ENCODE measurements at places on chromosomes 13 and 19. TPM values are rescaled to one million over a fixed set of nuclear protein-coding genes. Genes with fewer than 3 reads are reported as not detected.

Gene RDH8
- not detected for total RNA-seq

DNA sequence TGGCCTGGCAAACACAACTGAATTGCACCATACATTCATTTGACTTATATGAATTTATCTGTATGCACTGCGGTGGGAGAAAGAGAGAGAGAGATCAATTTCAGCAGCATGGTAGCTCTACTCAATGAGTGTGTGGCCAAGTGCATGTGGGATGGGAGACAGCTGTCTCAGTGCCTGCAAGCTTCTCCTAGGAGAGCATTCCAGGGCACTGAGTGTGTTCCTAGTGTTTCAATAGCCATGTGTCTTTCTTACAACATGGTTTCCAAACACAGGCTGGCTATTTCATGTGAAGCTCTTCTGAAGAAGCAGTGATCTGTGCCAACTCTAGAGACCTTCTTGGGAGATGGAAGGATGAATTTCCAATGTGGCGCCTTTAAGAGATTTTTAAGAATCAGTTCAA lies 43.5 kb downstream of the NEK5 start:
- DNase-seq, result no peak
- peaks cover 4% of the 10 kb centered on the region for H3K27me3 ChIP-seq
- H3K27ac ChIP-seq, result no peak overlapping the region

DNA sequence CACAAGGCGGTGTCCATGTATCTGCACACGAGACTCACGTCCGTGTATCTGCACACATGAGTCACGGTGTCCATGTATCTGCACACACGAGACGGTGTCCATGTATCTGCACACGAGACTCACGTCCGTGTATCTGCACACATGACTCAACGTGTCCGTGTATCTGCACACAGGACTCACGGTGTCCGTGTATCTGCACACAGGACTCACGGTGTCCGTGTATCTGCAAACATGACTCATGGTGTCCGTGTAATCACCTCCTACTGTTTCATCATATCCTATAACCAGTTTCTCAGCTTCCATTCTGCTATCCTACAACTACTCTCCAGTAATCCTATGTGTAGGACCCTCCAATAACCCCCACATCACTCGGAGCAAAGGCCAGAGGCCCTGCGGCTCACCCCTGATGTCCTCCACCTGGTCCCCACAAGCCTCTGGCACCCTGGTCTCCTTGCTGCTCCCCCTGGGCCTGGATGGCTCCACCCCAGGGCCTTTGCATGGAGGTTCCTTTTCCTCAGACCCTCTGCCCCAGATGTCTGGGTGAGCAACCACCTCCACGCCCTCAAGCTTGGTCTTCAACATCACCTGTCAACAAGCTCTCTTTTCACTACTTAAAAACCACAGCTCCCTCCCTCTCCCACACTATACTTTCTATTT lies 2.5 kb upstream of the TMEM255B start:
- DNase-seq, result no peak
- H3K4me3 ChIP-seq, result no peak overlapping the region
- H3K36me3 ChIP-seq, result no peaks in the 10 kb centered on the region
- no peak overlapping the region for H3K27ac ChIP-seq
- H3K27me3 ChIP-seq, result peaks cover 31% of the 10 kb centered on the region

Gene SYCN
- not detected for total RNA-seq

GRCh38 chr13:112876305-112877000 lies 92.6 kb upstream of the MCF2L start:
- no peak overlapping the region for H3K27ac ChIP-seq
- H3K36me3 ChIP-seq, result peaks cover 5% of the 10 kb centered on the region
- no peaks in the 10 kb centered on the region for H3K4me1 ChIP-seq
- no peaks in the 10 kb centered on the region for H3K27me3 ChIP-seq

- no peak overlapping the region for H3K4me3 ChIP-seq
- H3K36me3 ChIP-seq, result peaks cover 1% of the 10 kb centered on the region
- DNase-seq, result no peak
- H3K4me1 ChIP-seq, result no peaks in the 10 kb centered on the region
Measured at GRCh38 chr19:28764066-28764465, 448.9 kb downstream of the UQCRFS1 start.

- peaks cover 5% of the 10 kb centered on the region for H3K36me3 ChIP-seq
- H3K4me3 ChIP-seq, result no peak overlapping the region
- no peak overlapping the region for H3K27ac ChIP-seq
- DNase-seq, result no peak
- H3K27me3 ChIP-seq, result peaks cover 23% of the 10 kb centered on the region
Measured at GRCh38 chr13:31807090-31807541, 67.8 kb downstream of the RXFP2 start.

DNA sequence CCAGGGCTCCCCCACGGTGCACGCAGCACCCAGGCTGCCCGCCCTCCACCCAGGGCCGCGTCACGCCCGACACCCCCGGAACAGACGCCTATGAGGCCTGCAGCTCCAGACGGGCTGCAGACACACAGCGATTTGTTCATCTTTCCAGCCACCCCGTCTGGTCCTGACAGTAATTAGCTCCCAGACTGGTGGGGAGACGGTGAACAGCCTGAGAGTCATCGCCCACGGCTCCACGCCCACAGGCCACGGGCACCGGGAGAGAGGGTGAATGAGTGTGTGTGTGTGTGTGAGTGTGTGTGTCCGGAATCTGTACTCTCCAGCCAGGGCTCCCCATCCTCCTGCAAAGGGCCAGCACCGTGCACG lies 18.1 kb downstream of the GADD45B start:
- H3K36me3 ChIP-seq, result no peaks in the 10 kb centered on the region
- H3K4me1 ChIP-seq, result peaks cover 70% of the 10 kb centered on the region
- H3K4me3 ChIP-seq, result peak overlapping the region; percentile 61
- peak overlapping the region; percentile 99 for H3K27ac ChIP-seq
- no peak for DNase-seq

DNA sequence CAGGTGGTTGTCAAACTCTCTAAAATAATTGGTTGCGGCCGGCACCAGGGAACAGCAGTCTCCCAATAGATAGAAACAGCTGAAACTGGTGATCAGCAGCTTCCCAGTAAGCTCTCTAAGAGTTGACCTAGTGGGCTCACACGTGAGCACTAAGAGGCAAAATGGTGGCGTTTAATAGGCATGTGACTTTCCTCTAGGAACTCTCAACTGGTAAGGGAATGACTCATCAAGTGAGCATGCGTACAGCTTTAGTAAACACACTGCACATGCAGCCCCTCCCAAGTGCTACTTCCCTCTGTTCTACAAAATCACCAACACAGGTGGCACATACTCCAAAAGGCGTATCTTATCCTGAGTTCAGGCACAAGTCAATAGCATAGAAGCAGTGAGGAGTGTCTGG lies 41.7 kb downstream of the TNFSF11 start:
- DNase-seq, result no peak
- no peaks in the 10 kb centered on the region for H3K36me3 ChIP-seq
- no peaks in the 10 kb centered on the region for H3K4me1 ChIP-seq
- H3K4me3 ChIP-seq, result no peak overlapping the region

- H3K36me3 ChIP-seq, result no peaks in the 10 kb centered on the region
- peaks cover 24% of the 10 kb centered on the region for H3K4me1 ChIP-seq
- H3K27me3 ChIP-seq, result no peaks in the 10 kb centered on the region
- DNase-seq, result no peak
Measured at GRCh38 chr13:66341635-66342377, 888.3 kb downstream of the PCDH9 start.

Gene C19orf81
- 4.3 TPM for total RNA-seq

- H3K36me3 ChIP-seq, result peaks cover 41% of the 10 kb centered on the region
- H3K27ac ChIP-seq, result no peak overlapping the region
- no peaks in the 10 kb centered on the region for H3K27me3 ChIP-seq
- DNase-seq, result no peak
- no peaks in the 10 kb centered on the region for H3K4me1 ChIP-seq
Measured at GRCh38 chr19:17159466-17160393, 55.4 kb upstream of the USE1 start.

- no peak for DNase-seq
- no peak overlapping the region for H3K4me3 ChIP-seq
- H3K4me1 ChIP-seq, result no peaks in the 10 kb centered on the region
Measured at GRCh38 chr13:92984151-92984550, 242.5 kb upstream of the GPC6 start.

- no peak for DNase-seq
- H3K36me3 ChIP-seq, result no peaks in the 10 kb centered on the region
- H3K27me3 ChIP-seq, result no peaks in the 10 kb centered on the region
- no peak overlapping the region for H3K4me3 ChIP-seq
- H3K27ac ChIP-seq, result no peak overlapping the region
Measured at GRCh38 chr13:90824032-90824431, 523.5 kb upstream of the MIR17HG start.

DNA sequence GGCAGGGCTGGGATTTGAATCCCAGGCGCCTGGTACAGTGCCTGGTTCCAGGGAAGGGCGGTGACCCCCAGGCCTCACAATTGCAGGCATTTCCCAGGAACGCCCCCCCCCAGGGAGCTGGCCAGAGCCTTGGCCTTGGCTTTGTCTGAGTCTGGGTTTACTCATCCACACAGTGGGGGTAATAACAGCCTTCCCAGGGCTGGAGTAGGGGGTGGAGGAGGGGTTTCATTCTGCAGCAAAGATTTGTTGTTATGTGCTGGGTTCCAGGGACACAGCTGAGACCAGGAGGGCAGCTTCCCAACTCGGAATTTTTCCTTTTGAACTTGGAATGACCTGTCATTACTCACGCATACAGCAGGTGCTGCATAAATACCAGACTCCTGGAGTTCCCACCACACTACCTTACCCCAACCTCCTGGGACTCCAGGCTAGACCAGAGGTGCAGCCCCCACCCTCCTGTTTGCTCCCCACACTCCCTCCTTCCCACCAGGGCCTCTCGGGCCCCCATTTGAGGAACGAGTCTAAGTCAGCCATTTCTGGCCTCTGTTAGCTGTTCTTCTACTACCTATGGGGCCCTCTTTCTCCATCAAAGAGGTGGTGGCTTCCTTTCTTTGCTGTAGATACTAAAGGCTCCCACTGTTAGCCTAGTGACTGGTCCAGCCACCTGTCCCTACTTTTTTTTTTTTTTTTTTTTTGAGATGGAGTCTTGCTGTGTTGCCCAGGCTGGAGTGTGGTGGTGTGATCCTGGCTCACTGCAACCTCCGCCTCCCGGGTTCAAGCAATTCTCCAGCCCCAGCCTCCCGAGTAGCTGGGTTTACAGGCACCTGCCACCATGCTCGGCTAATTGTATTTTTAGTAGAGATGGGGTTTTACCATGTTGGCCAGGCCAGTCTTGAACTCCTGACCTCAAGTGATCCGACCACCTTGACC lies 1.6 kb upstream of the ADAMTS10 start:
- no peaks in the 10 kb centered on the region for H3K36me3 ChIP-seq
- no peak for DNase-seq
- H3K4me1 ChIP-seq, result peaks cover 47% of the 10 kb centered on the region
- peak overlapping the region; percentile 39 for H3K4me3 ChIP-seq

DNA sequence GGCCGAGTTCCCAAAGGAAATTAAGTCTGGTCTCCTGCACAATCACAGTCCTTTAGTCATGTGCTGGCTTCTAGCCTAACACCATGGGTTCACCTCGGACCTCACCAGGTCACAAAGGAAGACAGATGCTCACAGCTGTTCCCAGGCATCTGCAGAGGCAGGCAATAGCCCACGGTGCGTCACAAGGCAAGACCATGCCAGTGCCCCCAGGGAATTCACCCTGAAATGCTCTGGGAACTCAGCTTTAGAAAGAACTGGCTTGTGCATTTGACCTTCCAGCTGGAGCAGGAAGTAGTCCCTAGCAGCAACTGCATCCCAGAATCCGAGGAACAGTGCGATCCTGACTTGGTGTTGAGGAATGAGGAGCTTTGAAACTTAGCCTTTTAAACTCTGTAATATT lies 96.8 kb upstream of the WASF3 start:
- H3K27ac ChIP-seq, result no peak overlapping the region
- no peak overlapping the region for H3K4me3 ChIP-seq
- peaks cover 5% of the 10 kb centered on the region for H3K27me3 ChIP-seq
- DNase-seq, result no peak
- H3K4me1 ChIP-seq, result peaks cover 10% of the 10 kb centered on the region
- H3K36me3 ChIP-seq, result no peaks in the 10 kb centered on the region
